A673 (cell line): ENCODE measurements at places on chromosomes 6 and 20. TPM values are rescaled to one million over a fixed set of nuclear protein-coding genes. Genes with fewer than 3 reads are reported as not detected.

ARMC12 gene
- 0.74 and 1.0 TPM in 2 replicates for total RNA-seq

KIF25 gene
- 0.39 and 1.2 TPM in 2 replicates for total RNA-seq

WFDC12 gene
- not detected in 2 replicates for total RNA-seq

C6orf15 gene
- not detected in 2 replicates for total RNA-seq

NMBR gene
- not detected in 2 replicates for total RNA-seq

RAB44 gene
- 0.07 TPM in 1 of 2 replicates, not detected in the other for total RNA-seq

NT5E gene
- 26.0 and 32.7 TPM in 2 replicates for total RNA-seq

ACSS2 gene
- 28.7 and 33.5 TPM in 2 replicates for total RNA-seq

TMEM170B gene
- 9.5 and 11.4 TPM in 2 replicates for total RNA-seq

SLC17A2 gene
- not detected in 2 replicates for total RNA-seq

NHLRC1 gene
- 3.8 and 4.3 TPM in 2 replicates for total RNA-seq

NFATC2 gene
- 0.64 and 0.76 TPM in 2 replicates for total RNA-seq

CGA gene
- not detected in 2 replicates for total RNA-seq

RNF5 gene
- total RNA-seq = 62.9 and 67.0 TPM in 2 replicates

ZFP57 gene
- not detected in 2 replicates for total RNA-seq

MYMX gene
- 0.81 TPM in 1 of 2 replicates, not detected in the other for total RNA-seq

TNXB gene
- total RNA-seq = 11.5 and 13.6 TPM in 2 replicates

SMIM28 gene
- not detected in 2 replicates for total RNA-seq
